ENCODE measurements at places on chromosomes 1 and 21.

- peak; percentile 80 for DNase-seq
- H3K36me3 ChIP-seq = peaks cover 3% of the 10 kb centered on the region
- peaks cover 31% of the 10 kb centered on the region for H3K4me1 ChIP-seq
- peak within 1 kb of the TSS; percentile 82 for H3K27ac ChIP-seq
Measured at GRCh38 chr1:19643602-19644394, at the start of gene NBL1. NBL1 (plus strand) TSS chr1:19644311; CDS start chr1:19655031, 10,720 bp downstream.

DNA sequence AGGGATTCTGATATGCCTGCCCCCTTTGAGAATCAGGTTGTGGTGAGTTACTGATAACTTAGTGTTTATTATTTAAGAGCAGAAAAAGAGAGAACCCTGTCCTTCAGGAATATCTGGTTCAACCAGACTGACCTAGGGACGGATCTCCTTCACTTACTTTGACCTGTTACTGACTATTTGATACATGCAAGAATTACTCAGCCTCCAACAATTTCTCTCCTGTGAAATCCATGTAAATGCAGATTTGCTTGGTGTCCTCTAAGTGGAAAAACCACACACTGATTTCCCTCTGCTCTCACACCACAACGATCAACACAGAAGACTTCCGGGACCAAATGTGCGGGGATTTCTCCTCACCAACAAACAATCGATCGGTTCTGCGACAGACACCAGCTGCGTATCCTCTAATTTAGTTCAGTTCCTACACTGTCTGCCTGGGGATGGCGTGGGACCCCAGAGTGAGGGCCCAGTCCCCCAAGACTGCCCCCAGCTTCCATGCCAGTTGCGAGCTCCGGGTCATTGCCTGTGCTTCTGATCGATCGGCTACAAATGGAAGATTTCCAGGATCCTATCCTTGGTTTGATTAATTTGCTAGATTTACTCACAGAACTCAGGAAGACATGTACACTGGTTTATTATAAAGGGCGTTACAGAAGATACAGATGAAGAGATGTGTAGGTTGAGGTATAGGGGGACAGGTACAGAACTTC lies 51.7 kb downstream of the BACE2 start:
- no peaks in the 10 kb centered on the region for H3K4me1 ChIP-seq
- no peaks in the 10 kb centered on the region for H3K36me3 ChIP-seq
- no peak overlapping the region for H3K27ac ChIP-seq
- H3K27me3 ChIP-seq = peaks cover 19% of the 10 kb centered on the region
- H3K4me3 ChIP-seq = no peak overlapping the region
- no peak for DNase-seq

DNA sequence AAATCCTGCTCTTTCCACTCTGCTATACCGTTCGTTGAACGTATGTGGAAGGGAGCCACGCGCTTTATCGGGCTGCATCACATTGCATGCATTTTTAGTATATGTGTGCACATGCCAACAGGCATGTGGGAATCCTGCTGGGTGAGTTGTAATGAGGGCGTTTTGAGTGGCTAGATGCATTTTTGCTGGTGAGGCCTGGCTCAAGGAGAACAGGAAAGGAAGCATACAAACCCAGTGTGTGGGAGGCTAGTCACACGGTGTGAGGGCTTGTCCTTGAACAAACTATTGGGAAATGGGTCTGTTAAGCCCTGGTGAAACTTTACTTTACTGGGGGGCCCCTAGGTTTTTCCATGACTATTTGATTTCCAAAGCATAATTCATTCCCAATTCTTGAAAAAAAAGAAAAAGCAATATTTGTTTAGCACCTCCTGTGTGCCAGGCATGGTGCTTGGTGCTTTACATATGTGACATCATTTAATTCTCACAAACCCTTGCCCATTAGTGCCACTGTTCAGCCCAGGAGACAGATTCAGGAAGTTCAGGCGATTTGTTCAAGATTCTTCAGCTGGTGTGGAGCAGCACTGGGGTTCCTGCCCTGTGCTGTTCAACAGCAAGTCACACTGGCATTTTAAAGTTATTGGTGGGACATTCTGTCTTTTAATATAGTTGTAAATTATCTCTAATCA lies 25.6 kb upstream of the JUN start:
- H3K27ac ChIP-seq = no peak overlapping the region
- H3K27me3 ChIP-seq = no peaks in the 10 kb centered on the region
- H3K36me3 ChIP-seq = no peaks in the 10 kb centered on the region
- H3K4me1 ChIP-seq = peaks cover 25% of the 10 kb centered on the region
- H3K4me3 ChIP-seq = no peak overlapping the region

GRCh38 chr1:5910666-5911065 lies 81.6 kb downstream of the NPHP4 start:
- peaks cover under 1% of the 10 kb centered on the region for H3K4me1 ChIP-seq
- H3K4me3 ChIP-seq = no peak overlapping the region
- no peak overlapping the region for H3K27ac ChIP-seq
- no peaks in the 10 kb centered on the region for H3K36me3 ChIP-seq
- no peaks in the 10 kb centered on the region for H3K27me3 ChIP-seq

- peaks cover 8% of the 10 kb centered on the region for H3K4me1 ChIP-seq
- H3K36me3 ChIP-seq = no peaks in the 10 kb centered on the region
- peak overlapping the region; percentile 31 for H3K4me3 ChIP-seq
- H3K27me3 ChIP-seq = peaks cover 8% of the 10 kb centered on the region
- peak overlapping the region; percentile 76 for H3K27ac ChIP-seq
- no peak for DNase-seq
Measured at GRCh38 chr1:84442256-84442655, 36.8 kb upstream of the RPF1 start.

DNA sequence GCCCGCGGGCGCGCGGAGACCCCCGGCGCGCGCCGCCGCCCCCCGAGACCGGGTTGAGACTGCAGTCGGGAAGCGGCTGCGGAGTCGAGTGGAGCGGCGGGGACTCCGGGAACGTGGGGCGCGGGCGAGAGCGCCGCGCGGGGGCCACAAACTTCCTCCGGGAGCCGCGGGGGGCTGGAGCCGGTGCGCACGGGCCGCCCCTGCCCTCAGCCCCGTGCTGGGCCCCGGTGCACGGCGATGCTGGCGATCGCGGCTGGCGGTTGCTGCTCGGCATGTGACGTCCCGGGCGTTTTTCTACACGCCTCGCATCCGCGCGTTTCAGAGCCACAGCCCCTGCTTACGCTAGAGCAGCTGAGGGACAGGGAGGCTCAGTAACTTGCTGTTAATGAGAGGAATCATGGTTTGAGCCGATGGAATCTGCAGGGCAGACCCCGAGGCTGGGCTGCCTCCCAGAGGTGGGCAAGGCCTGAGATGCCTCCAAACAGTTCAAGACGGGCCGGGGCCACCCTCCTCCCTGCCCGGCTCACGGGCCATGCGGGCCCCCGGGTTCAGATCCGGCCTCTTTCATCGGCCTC lies 520 bp downstream of the TMEM201 start:
- H3K27me3 ChIP-seq = no peaks in the 10 kb centered on the region
- peak; percentile 55 for DNase-seq
- H3K4me3 ChIP-seq = peak overlapping the region; percentile 79
- H3K27ac ChIP-seq = no peak overlapping the region

DNA sequence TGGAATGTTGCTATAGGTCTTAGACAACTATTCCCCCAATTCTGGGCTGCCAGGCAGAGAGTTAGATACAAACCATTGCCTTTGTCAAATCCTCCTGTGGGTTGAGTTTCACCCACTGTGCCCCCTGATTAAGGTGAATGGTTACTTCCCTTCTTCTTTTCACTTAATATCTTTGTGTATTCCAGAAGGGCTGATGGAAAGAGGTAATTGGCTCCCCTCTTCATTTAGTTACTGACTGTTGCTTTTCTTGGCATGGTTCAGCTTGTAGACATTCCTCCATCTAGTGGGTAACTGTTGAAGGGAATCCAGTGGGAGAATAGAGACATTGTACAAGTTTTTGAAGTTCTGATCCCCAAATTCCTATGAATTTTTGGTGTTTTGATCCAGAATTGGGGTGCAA lies 43.8 kb upstream of the MACF1 start:
- H3K4me3 ChIP-seq = no peak overlapping the region
- DNase-seq = no peak
- H3K27ac ChIP-seq = no peak overlapping the region
- H3K27me3 ChIP-seq = peaks cover 6% of the 10 kb centered on the region
- peaks cover 11% of the 10 kb centered on the region for H3K4me1 ChIP-seq

- DNase-seq = no peak
- H3K36me3 ChIP-seq = no peaks in the 10 kb centered on the region
- no peaks in the 10 kb centered on the region for H3K4me1 ChIP-seq
- H3K4me3 ChIP-seq = no peak overlapping the region
Measured at GRCh38 chr1:62588000-62588399, 9.3 kb upstream of the ANGPTL3 start.

GRCh38 chr1:50110151-50110550 lies 1.4 kb downstream of the ELAVL4 start:
- H3K27me3 ChIP-seq = peaks cover 48% of the 10 kb centered on the region
- peaks cover 20% of the 10 kb centered on the region for H3K4me1 ChIP-seq
- H3K4me3 ChIP-seq = peak overlapping the region; percentile 66
- no peak for DNase-seq
- H3K36me3 ChIP-seq = no peaks in the 10 kb centered on the region

DNA sequence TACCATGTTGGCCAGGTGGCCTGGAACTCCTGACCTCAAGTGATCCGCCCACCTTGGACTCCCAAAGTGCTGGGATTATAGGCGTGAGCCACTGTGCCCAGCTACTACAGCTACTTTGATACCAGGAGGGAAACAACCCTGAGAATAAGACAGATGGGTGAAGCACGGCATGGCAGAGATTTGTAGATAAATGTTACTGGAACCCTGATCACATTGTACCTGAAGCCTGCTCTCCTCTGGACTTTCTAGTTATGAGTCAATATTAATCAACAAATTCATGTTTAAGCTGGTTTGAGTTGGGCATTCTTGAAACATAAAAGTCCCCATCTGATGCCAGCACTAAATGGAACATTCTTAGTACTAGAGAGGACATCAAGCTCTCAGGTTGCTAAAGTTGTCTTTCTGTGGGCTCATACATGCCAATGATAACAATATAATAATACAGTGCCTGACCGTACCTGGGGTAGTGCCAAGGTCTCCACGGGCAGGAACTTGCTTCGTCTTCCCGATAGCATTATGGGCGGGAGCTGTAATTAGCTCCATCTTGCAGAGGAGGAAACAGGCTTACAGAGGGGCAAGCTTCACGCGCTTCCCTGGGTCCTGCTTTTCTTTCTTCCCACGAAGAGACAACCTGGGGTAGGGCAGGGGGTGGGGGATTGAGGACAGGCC lies 30.7 kb upstream of the SLC19A1 start:
- no peak overlapping the region for H3K27ac ChIP-seq
- H3K4me3 ChIP-seq = no peak overlapping the region
- no peak for DNase-seq
- no peaks in the 10 kb centered on the region for H3K36me3 ChIP-seq

- H3K4me1 ChIP-seq = peaks cover 2% of the 10 kb centered on the region
- no peak for DNase-seq
- H3K27ac ChIP-seq = no peak overlapping the region
- peaks cover 6% of the 10 kb centered on the region for H3K27me3 ChIP-seq
Measured at GRCh38 chr1:11395616-11396015, 83.3 kb upstream of the DISP3 start.

DNA sequence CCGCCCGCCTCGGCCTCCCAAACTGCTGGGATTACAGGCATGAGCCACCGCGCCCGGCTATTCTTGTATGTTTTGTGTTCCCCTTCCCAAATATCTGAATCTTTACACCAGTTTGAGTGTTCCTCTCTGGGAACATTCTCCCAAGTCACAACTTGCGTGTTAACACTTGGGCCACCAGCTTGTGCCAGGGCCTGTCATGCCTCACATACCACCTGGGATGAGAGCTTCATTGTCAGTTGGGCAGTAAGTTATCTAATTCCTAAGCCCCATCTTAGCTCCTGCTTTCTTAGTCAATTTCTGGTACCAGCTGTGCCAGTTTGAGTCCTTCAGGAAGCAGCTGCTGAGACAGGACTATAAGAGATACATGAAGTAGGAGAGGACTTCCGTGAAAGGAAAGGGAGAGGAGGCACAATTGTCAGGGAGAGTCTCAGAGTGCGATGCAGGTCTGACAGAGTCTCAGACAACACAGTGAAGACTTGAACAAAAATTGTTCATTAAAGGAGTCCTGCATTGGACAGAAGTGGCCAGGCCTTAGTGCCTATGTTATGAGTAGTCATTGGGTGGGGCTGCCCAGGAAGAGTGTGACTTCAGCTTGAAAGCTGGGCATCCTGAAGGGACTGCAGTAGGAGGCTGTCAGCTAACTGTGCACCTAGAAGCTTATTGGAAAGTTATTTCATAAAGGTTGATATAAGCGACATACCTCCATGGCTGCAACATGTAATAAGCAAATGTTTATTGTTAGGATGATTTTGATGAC lies 17.3 kb downstream of the ZFYVE9 start:
- no peak for DNase-seq
- no peak overlapping the region for H3K4me3 ChIP-seq
- no peak overlapping the region for H3K27ac ChIP-seq
- no peaks in the 10 kb centered on the region for H3K4me1 ChIP-seq
- no peaks in the 10 kb centered on the region for H3K27me3 ChIP-seq

- H3K4me1 ChIP-seq = peaks cover 25% of the 10 kb centered on the region
- H3K4me3 ChIP-seq = peak overlapping the region; percentile 62
- H3K27ac ChIP-seq = no peak overlapping the region
- DNase-seq = peak; percentile 25
- peaks cover 12% of the 10 kb centered on the region for H3K36me3 ChIP-seq
Measured at GRCh38 chr1:6614929-6615785, 1.6 kb downstream of the PHF13 start.

- DNase-seq = no peak
- H3K27ac ChIP-seq = no peak overlapping the region
- H3K4me1 ChIP-seq = no peaks in the 10 kb centered on the region
- H3K4me3 ChIP-seq = no peak overlapping the region
- H3K27me3 ChIP-seq = peaks cover 33% of the 10 kb centered on the region
- H3K36me3 ChIP-seq = peaks cover 4% of the 10 kb centered on the region
Measured at GRCh38 chr1:41255978-41256377, 13.9 kb upstream of the SCMH1 start.

Data from activated T-cell treated with anti-CD3 and anti-CD28 coated beads, Interleukin-2, amount 50 U/mL, for 72 hours (primary cell).